ENCODE measurements at places on chromosomes 2 and 18.

- no peak for DNase-seq
Observed at GRCh38 chr18:47209171-47209570, 33.0 kb upstream of the IER3IP1 start.

- DNase-seq: no peak
Observed at GRCh38 chr2:222752746-222753145, 81.3 kb downstream of the MOGAT1 start.

GRCh38 chr18:23593720-23594119 is 7.4 kb upstream of the NPC1 start:
- DNase-seq: no peak

- no peak for DNase-seq
Observed at GRCh38 chr2:120768112-120769048, 32.7 kb downstream of the GLI2 start.

- DNase-seq: no peak
Observed at GRCh38 chr2:118661179-118661578, 186.3 kb downstream of the EN1 start.

DNA sequence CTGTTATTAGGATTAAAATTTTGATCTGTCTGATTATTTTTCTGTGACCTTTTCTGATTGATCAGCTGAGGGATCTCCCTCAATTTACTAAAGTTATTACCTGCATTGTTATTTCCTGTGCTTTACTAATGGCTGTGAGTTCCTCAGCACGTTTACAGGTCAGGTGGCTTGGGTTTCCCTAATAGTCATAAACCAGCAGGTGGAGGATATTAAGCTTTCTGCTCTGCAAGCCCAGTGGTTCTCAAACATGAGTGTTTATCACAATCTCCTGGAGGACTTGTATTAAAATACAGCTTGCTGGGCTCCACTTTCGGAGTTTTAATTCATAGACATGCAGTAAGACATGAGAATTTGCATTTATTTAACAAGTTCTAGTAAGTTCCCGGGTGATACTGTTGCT is 22.4 kb upstream of the UGP2 start:
- DNase-seq: no peak

DNA sequence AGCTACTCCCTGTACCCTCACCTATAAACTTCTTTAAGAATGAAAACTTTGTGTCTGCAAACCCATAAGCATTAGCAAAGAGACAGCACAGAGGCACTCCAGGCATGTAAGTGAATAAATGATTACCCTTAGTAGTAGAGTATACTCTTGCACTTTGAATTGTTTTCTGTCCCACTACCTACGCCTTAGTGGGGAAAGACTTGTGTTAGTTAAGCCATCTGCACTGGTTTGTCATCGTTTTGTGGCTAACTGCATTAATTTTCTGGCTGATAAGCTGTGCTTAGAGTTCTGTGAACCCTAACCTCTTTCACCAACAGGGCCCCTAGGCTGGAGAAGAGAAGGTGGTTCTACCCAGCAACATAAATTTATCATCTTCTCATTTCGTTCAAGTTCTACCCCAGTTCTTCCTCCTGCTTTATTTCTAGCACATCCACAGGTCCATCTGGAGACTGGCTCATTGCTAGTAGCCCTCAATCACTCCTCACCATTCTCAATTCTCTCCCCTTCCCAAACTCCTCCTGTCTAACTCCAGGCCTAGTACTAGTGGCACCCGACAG is 710 bp downstream of the LMAN2L start:
- DNase-seq: no peak

GRCh38 chr2:228630786-228631185 is 449.3 kb upstream of the SPHKAP start:
- no peak for DNase-seq

- no peak for DNase-seq
Observed at GRCh38 chr2:113806217-113806913, 49.9 kb upstream of the SLC35F5 start.

DNA sequence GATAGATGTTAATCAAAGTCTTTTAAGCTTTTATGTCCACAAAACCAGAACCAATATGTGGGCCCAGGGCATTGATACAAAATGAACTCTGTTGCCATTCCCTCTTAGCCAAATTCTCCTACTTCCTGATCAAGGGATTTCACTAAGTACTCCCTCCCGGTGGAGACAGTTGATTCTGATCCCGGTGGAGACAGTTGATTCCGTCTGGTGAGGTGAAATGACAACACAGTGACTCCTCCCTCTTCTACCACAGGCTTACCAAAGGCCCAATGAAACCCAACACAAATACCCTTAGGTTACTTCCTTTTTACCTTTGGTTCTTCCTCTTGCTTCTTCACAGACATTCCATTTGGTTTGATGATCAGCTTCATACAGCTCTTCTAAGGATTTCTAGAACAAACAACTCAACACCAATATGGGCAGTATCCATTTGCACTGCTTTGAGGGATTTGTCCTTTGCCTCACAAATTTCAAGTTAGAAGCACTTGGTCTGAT is 153.8 kb downstream of the IKZF2 start:
- no peak for DNase-seq

DNA sequence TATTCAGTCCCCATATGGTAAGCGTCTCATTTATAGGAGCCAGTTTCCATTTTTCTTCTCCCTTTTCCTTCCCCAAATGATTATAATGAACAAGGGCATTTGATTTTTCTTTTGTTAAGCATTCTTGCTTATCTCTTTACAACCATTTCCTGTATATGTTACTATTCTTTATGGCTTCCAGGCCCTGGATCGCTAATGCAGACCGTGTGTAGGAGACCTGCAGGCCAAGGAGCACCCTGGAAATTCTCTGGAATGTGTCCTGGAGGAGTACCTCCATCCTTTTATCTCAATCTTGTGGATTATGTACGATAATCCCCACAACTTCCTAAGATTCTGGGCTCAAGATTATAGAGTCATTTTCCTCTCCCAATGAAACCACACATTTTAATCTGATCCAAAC is 439.6 kb upstream of the MMADHC start:
- DNase-seq: no peak

- DNase-seq: no peak
Observed at GRCh38 chr2:48377646-48378045, 152.3 kb upstream of the STON1 start.

- no peak for DNase-seq
Observed at GRCh38 chr2:169732075-169732474, 1.6 kb upstream of the KLHL23 start.

DNA sequence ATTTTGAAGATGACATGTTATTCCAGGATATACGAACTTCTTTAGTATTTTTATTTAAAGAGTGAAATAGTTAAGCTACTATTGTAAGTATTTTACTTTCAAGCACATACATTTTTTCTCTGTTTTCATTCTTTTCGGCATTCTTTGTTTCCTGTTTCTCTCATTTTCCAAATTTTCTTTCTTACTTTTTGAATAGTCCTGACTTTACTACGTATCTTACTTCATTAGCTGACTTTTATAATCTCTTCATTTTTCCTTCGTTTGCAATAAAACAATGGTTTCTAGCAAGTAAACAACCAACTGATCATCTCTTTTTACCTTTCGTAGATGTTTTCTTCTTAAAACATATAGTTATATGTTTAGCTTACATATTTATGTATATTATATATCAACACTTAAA is 11.8 kb downstream of the CAVIN2 start:
- no peak for DNase-seq

DNA sequence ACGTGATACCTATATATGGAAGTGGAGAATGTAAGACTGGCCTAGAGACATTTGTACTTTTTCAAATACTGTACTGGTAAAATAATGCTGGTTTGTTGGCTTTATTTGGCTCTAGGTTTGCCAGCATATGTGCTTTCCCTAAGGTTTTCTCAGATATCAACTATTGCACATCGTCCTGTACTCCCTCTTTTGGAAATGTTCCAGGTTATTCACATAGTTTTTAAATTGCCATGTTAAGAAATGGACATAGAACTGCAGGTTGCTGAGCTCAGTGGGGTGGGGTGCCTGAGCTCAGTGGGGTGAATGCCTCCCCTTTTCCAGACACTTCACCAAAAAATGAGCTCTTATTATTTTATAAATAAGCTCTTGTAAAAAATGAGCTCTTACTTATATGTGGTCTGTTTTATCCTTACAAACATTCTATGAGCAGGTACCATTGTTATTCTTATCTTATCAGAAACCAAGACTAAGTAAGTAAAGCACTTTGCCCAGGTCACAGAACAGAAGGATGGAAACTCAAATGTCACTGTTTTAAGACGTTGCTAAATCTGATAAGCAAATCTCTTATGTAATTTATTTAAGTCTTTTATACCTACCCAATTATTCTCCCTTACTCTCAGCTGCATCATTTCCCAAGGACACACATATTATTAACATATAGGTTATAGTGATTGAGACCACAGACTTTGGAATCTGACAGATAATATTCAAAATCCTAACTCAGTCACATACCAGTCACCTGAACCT is 99.0 kb downstream of the CPS1 start:
- no peak for DNase-seq

- peak; percentile 36 for DNase-seq
Observed at GRCh38 chr2:75560768-75561565, at the start of gene EVA1A. TSS of gene EVA1A (minus strand) at chr2:75560939. CDS start at chr2:75518140, 42,799 bp downstream.

GRCh38 chr2:189580658-189581353 is at the start of gene SLC40A1:
TSS of gene SLC40A1 (minus strand) at chr2:189580786. CDS start at chr2:189580460, 326 bp downstream.
- DNase-seq: peak; percentile 77

DNA sequence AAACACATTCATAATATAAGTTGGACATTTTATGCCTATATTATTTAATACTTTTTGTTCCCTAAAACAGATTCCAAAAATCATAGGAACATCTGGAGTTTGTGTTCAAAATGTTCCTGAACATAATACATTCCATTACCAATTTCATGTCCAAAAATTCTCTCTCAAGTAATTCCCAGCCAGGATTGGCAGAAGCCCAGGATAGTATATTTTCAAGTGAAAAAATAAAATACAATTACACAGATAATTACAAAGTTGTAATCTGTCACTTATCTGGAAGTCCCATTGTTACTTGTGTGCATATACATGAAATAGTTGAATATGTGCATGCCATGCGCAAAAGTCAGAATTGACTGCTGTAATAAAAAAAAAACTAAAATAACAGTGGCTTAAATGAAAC is 5.2 kb upstream of the SCN7A start:
- DNase-seq: no peak

DNA sequence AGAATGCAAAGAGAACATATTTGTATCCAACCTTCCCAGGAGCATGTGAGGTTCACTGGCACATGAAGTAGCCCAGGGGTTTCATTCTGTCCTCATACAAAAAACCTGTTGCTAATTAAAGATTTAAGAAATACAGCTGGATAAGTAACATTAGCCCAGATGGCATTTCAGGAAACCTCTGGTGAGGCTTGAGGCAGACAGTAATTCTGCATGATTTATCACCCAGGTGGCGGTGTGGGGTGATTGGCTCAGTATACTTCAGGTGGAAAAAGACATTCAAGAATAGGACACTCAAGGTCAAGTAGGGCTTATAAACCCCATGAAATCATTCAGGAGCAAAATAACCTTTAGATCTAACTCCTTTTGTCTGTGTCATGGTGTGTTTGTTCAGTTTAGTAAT is 237.4 kb downstream of the RNF144A start:
- no peak for DNase-seq

DNA sequence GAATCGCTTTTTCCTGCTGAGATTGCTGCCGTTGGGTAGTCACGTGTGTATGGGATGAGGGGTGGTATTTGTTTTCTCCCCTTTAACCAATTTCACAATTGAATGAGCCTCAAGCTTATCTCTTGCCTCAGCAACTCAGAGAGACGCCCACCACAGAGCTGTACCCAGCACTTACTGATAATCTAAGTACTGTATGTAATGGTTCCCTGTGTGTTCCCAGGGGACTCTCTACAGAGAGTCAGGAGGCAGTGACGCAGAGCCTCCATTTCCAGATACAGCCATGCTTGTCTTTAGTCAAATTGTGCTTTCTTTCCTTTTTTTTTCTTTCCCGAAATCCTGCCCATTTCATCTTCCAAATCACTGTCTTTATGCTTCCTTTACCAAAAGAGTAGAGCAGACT is 1102.1 kb upstream of the KLHL29 start:
- DNase-seq: no peak

Data from activated naive CD8-positive, alpha-beta T cell treated with anti-CD3 and anti-CD28 coated beads for 36 hours (primary cell).